Dorsolateral prefrontal cortex (tissue), 122 donors: ENCODE measurements at places on chromosomes 12 and 14. TPM values are rescaled to one million over a fixed set of nuclear protein-coding genes. Genes with fewer than 3 reads are reported as not detected.

Gene TRIM9
- 228 TPM for total RNA-seq

Gene TAS2R20
- 5.7 TPM for total RNA-seq

Gene SPRING1
- total RNA-seq = 39.7 TPM

Gene DAO
- total RNA-seq = 1.0 TPM

Gene PRB2
- 1.9 TPM for total RNA-seq

Gene TAS2R46
- 3.1 TPM for total RNA-seq

Gene SRRM4
- 60.4 TPM for total RNA-seq

Gene DEPDC4
- total RNA-seq = 1.4 TPM

Gene PSMA6
- 114 TPM for total RNA-seq

Gene BMP4
- 8.1 TPM for total RNA-seq

Gene FMNL3
- 40.0 TPM for total RNA-seq

Gene HVCN1
- total RNA-seq = 31.3 TPM

Gene KRT6A
- total RNA-seq = not detected

Gene CELA1
- not detected for total RNA-seq

Gene TSPAN19
- 0.66 TPM for total RNA-seq

Gene BDKRB1
- total RNA-seq = 1.0 TPM

Gene KRT72
- total RNA-seq = not detected

Gene CLEC4C
- not detected for total RNA-seq

Gene BHLHE41
- total RNA-seq = 117 TPM

Gene MOK
- total RNA-seq = 60.7 TPM

Gene SLCO1B1
- not detected for total RNA-seq

Gene TEAD4
- 6.0 TPM for total RNA-seq

Gene OR2AP1
- not detected for total RNA-seq

Gene MAP1LC3B2
- 9.7 TPM for total RNA-seq

Gene SLC38A4
- total RNA-seq = 0.35 TPM

Gene CIROP
- total RNA-seq = 0.66 TPM

Gene DCN
- total RNA-seq = 50.6 TPM
